ENCODE measurements at places on chromosomes 13 and 19.

DNA sequence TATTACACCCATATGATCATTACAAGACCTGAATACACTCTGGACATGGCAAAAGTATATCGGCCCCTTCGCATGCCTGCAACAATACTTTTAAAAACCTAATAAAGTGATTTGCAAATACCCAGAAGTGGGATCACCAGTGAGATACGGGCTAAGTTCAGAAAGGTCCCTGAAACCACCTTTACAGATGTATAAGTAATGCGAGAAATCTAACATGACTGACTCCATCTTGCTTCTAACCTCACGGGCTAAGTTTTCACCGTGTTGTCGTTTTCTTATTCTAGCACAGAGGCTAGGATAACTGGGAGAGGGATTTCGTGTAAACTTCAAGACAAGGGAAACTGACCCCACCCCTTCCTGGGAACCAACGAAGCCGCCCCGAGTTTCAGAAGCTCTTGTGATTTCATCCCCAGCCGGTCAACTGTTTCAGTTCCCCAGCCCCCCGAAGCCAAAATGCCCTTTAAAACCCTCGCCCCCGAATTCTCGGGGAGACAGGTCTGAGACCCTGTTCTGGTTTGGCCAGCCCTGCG, 703 bp downstream of the NEK3 start:
- DNase-seq: peak; percentile 43

- DNase-seq: no peak
Measured at GRCh38 chr13:110636053-110636475, 20.7 kb downstream of the NAXD start.

- DNase-seq: no peak
Measured at GRCh38 chr13:75309981-75310580, 171.9 kb downstream of the TBC1D4 start.

GRCh38 chr13:53191091-53191490, 162.5 kb downstream of the OLFM4 start:
- DNase-seq: peak; percentile 53

DNA sequence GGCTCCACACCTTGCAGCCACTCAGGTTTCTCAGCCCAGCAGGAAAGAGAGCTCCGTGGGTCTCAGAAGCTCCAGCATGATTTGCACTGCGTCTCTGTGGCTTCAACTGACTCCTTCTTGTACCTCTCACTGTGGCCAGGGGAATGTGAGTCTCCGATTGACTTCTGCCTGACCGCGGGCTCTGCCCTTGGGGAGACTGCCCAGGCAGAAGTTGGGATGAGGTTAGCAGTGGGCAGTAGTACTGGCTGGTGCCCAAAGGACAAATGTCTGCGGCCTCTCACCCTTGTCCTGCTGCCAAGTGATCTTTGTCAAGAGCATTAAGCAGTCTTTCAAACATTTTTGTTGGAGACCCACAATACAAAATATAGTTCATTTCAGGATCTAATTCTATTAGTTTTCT, 34.4 kb upstream of the FXYD3 start:
- DNase-seq: peak; percentile 25

GRCh38 chr19:19752760-19753403, 20.0 kb upstream of the ZNF14 start:
- no peak for DNase-seq

DNA sequence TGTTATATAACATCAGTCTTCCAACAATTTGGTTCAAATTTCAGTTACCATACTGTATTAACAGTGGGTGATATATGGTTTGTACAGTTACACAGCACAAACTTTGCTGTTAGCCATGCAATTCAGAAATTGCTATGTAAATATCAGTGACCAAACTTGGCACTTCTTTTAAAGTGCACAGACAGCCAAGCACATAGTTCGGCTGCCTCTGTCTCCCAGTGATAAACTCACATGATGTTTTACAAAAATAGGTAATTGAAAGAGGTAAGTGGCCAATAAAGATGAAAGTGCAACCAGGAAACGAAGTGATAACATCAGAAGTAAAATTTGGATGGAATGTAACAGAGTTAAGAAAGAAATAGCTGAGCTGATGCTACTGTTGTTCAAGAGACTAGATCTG, 143.9 kb downstream of the PCDH9 start:
- no peak for DNase-seq

- no peak for DNase-seq
Measured at GRCh38 chr13:36973621-36974295, 25.4 kb downstream of the ALG5 start.

DNA sequence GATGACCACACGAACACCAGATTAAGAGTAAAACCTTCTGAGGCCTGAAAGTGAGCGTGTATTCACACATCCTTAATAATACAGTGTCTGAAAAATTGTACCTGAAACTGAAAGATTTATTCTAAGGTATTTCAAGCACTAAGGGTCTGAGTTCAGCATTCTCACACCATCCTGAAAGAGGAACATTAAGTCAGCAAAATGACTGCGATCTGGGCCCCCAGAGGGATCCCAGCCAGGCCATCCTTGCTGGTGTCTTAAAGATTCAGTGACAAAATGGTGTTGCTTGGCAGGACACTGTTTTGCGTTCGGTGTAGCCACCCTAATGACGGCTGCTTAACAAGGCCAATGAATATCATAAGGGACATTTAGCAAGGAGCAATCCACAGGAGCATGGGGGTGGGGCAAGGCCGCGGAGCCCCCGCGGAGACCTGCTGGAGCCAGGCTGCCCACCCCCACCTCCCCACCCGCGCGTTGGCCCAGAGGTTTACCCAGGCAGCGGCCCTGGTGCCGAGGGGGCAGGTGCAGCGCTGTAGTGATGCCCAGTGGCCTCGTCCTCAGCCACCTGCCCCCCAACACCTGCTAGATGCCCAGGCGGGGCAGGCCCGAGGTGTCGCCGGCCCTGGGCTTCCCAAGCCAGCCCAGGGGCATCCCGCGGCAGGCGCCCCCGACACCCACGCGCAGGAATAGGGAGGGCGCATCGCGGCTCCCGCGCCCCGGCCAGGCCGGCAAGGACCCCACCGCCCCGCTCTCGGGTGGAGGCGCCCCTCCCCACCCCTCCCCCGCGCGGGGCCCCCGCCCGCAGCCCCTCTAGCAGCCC, 742 bp downstream of the NALCN start:
- DNase-seq: no peak

DNA sequence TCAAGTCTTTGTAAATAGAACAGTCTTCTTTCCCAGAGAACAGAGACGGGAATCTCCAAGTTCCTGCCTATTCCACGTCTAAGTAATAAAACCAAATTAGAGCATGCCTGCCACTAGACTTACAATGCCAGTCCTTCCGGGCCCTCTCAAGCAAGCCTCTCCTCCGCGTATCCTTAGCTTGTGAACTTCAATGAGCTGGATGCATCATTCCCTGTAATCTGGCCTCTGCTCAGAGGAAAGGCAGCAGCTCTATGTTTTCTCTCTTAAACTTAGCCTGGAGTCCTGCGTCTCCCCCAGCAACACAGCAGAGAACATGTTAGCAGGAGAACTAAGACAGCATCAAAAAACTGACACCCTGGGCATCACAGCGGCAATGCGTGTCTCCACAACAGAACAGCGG, 8.2 kb downstream of the NALCN start:
- DNase-seq: peak; percentile 42

GRCh38 chr13:26062853-26063444, 11.1 kb upstream of the SHISA2 start:
- DNase-seq: peak; percentile 60

GRCh38 chr13:82938644-82939043, 943.6 kb downstream of the SLITRK1 start:
- no peak for DNase-seq

- no peak for DNase-seq
Measured at GRCh38 chr19:30692181-30692811, 320.1 kb downstream of the ZNF536 start.

DNA sequence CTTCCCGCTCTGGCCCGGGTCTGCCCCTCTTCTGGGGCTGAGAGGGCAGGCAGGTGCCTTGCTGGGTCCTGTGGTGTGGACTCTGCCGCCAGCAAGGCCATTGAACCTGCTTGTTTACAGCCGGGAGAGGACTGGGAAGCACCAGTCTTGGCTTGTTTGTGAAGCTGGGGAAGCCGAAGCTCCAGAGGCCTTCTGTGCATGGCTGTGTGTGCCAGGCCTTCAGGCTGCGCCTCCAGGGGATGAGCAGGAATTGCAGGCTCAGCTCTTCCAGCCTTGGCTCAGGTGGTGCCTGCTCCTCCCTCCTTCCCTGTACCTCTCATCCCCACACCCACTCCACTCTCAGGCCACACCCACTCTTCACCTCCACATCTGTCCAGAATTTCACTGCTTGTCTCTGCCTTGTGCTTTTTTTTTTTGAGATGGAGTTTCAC, 17.5 kb downstream of the NDUFB7 start:
- no peak for DNase-seq

GRCh38 chr19:47323872-47324271, 8.1 kb upstream of the C5AR2 start:
- no peak for DNase-seq

DNA sequence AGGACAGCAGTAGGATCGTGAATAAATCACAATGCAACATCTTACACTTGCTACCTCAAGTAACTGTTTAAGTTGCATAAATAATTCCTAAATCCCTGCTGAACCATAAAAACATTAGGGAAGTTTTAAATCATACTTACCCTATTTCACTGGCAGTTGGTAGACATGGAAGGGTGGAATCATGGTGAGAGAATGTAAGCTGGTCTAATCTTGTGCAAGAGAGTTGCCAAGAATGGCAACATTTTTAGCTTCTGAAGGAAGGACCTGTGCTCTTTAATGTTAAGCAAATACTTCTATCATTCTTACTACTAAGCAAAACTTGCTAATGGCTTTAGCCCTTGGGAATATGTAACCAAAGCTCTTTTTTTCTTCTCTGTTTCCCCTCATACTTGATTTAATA, 46.8 kb downstream of the MTUS2 start:
- no peak for DNase-seq

DNA sequence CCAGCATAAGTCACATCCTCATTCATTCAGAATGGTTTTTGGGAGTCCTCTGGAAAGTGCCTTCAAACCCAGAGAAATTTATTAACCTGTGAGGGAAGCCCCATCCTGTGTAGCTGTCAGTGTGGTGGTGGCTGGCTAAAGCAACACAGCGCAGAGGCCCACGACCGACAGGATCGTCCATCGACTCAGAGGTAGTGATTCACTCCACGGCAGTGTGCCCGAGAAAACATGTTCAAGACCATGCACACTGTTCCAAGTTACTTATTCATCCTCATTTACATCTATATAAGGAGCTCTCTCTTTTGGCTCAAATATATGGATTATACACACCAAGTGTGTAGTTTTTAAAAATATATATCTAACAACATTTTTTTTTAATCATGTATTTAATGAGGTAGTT, 96.3 kb upstream of the SLC15A1 start:
- DNase-seq: no peak

GRCh38 chr13:56515441-56515840, 625.3 kb upstream of the PRR20A start:
- no peak for DNase-seq

DNA sequence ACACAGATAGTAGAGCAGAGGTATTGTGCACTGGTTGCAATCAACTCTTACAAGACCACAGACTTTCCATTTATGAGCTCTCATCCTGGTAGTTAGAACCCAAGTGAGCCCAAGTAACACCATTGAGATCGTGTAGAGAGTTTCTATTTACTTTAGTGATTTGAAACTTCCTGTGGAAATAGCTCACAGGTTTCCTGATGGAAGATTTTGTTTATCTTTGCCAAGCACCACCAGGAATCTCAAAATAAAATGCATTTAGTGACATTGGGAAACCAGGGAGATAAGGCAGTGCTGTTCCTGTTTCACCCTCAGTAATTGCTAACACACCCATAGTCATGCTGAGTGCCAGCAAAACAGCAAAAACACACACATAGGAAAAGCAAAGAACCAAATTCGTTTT, 102.5 kb downstream of the FLT1 start:
- no peak for DNase-seq

DNA sequence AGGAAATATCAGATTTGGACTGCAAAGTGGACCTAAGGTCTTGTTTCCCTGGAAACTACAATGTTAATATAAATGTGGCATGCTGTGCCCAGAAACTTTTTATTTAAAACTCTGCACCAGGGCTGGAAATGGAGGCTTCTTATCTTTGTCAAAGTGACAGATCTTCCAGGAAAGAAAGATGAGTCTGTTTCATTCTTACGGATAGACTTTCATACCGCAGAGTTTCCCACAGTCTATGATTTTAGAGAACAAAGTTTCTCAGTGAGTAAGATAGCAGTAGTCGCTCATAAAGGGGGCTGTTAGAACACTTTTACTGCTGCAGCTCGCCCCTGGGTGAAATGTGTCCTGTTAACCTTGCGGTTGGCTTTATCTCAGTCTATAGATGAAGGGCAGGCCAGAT, 6.7 kb downstream of the CLEC11A start:
- no peak for DNase-seq

DNA sequence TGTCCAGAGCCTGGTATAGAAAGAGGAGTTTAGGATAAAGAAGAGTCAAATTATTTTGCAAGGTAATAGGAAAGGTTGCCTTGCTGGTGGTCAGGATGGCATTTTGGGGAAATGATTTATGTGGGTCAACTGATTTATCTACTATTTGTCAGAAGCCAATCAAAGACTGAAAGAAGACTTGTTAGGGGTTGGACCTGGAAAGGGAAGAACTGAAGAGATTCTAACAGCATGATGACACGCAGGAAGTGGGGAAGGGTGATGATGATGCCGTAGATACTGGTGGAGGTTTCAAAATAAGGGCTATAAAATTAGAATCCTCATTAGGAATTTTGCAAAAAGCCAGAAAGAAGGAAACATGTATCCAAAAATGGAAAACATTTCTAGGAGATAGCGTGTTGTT, 60.7 kb upstream of the FGF14 start:
- DNase-seq: no peak

- DNase-seq: no peak
Measured at GRCh38 chr13:102035969-102036368, 365.9 kb downstream of the FGF14 start.

DNA sequence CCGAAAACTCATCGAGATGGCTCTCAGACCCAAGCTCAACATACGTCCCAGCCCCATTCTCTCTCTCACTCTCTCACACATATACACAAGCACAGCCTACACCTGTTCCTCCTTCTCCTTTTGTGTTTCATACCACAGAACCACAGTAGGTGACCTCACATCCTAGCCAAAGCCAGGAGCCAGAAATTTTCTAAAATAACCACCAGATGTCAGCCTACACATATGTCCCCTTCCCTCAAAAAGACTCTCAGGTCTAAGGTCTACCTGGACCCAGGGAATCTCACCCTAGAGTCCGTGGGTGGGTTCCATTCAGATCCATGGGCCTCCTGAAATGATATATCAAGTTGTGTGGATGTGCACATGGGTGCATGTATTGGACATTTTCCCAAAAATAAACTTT, 104.2 kb upstream of the IPO5 start:
- no peak for DNase-seq

- DNase-seq: no peak
Measured at GRCh38 chr19:5594521-5594950, 26.8 kb upstream of the TINCR start.

GRCh38 chr13:91894316-91894715, 495.9 kb downstream of the GPC5 start:
- no peak for DNase-seq

- no peak for DNase-seq
Measured at GRCh38 chr13:100540621-100541020, 48.0 kb downstream of the GGACT start.
